Aorta (tissue), 5 donors: ENCODE measurements at places on chromosomes 5 and 9. TPM values are rescaled to one million over a fixed set of nuclear protein-coding genes. Genes with fewer than 3 reads are reported as not detected.

Gene CDX1
- 30.2 TPM for polyA plus RNA-seq

Gene MUSK
- not detected for polyA plus RNA-seq

Gene CA9
- polyA plus RNA-seq: 0.79 TPM

Gene AFAP1L1
- 3.0 TPM for polyA plus RNA-seq

Gene UBE2QL1
- 0.75 TPM for polyA plus RNA-seq

Gene FSD1L
- polyA plus RNA-seq: 1.3 TPM

Gene INSL4
- not detected for polyA plus RNA-seq

Gene C5orf58
- not detected for polyA plus RNA-seq

Gene ROPN1L
- not detected for polyA plus RNA-seq

Gene SLC27A6
- polyA plus RNA-seq: not detected

Gene PRSS3
- polyA plus RNA-seq: 59.5 TPM

Gene PCDHGA5
- polyA plus RNA-seq: 0.25 TPM

Gene RIC1
- polyA plus RNA-seq: 3.0 TPM

Gene DNAH5
- polyA plus RNA-seq: not detected

Gene TXNDC8
- not detected for polyA plus RNA-seq

Gene TJP2
- 32.4 TPM for polyA plus RNA-seq

Gene IDNK
- 8.3 TPM for polyA plus RNA-seq

Gene TTC39B
- polyA plus RNA-seq: 6.1 TPM

Gene ENTPD8
- polyA plus RNA-seq: not detected

Gene PCDHB6
- 2.6 TPM for polyA plus RNA-seq

Gene ARID3C
- not detected for polyA plus RNA-seq

Gene PTGR1
- polyA plus RNA-seq: 138 TPM

Gene SPATA31C1
- polyA plus RNA-seq: not detected

Gene ZFR
- 40.4 TPM for polyA plus RNA-seq

Gene MGAT1
- 60.5 TPM for polyA plus RNA-seq

Gene PRUNE2
- polyA plus RNA-seq: 92.9 TPM

Gene SLC46A2
- polyA plus RNA-seq: not detected

Gene SPATA31E1
- not detected for polyA plus RNA-seq

Gene STK32A
- 3.4 TPM for polyA plus RNA-seq

Gene C9
- polyA plus RNA-seq: 0.25 TPM

Gene SCGB3A1
- not detected for polyA plus RNA-seq
